CD8-positive, alpha-beta T cell (primary cell): ENCODE measurements at places on chromosomes 4 and X.

- no peak for DNase-seq
Measured at GRCh38 chrX:12421918-12422317, 283.6 kb downstream of the FRMPD4 start.

GRCh38 chr4:107094976-107095375 is 58.9 kb upstream of the DKK2 start:
- no peak for DNase-seq

DNA sequence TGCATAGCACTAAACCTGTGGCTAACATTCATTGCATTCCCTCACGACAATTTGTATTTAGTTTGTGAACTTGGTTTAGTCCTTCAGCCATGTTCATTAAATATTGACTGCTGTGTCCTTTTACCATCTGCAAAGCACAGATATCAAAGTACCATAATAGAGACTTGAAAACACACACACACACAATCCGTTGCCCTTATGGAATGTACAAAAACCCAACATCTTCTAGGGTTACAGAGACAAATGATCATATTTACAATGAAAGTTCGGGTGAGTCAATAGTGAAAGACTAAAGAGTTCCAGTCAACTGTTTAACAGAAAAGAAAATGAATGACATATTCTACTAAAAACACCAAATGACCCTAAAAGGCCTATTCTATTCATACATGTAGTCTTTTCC is 50.8 kb upstream of the TXK start:
- DNase-seq, result no peak

- no peak for DNase-seq
Measured at GRCh38 chr4:152976212-152976761, 40.2 kb downstream of the FHDC1 start.

DNA sequence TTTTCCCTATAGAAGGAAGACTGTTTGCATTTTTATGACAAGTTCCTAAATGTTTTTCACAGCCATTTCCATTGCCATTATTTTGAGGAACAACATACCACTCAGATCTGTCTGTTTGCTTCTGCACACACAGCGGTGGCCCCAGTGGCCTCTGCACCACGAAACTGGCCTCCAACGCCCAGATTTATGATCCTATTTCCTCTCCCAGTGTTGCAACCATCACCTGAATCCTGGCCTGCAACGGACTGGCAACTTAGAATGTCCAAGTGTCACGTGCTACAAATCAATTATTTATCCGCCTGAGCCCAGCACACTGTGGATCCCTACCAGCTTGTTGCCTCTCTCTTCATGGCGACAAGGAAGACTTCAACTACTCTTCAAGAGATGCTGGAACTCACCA is 9.2 kb downstream of the RAI2 start:
- no peak for DNase-seq

DNA sequence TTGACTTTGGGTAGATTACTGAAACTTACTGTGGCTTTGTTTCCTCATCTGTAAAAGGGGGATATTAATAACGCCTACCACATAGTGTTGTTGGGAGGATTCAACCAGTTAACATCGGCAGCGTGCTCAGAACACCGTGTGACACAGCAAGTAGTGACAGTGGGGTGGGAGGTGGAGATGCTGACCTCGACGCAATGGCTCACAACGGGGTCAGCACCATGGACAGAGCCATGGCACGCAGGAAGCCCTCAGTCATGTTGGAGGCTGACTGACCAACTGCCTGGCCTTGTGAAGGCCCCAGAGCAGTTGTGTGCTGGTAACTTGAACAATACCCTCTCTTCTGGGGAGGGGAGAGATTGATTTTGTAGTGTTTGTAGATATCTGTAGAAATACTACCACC is 93.2 kb downstream of the WFS1 start:
- DNase-seq, result no peak
